ENCODE measurements at places on chromosomes 12 and 14.

- DNase-seq, result no peak
These were observed 116.6 kb downstream of the BCL11B start for GRCh38 chr14:99155173-99156089.

GRCh38 chr14:101501341-101501740 is 60.0 kb upstream of the DIO3 start:
- no peak for DNase-seq

DNA sequence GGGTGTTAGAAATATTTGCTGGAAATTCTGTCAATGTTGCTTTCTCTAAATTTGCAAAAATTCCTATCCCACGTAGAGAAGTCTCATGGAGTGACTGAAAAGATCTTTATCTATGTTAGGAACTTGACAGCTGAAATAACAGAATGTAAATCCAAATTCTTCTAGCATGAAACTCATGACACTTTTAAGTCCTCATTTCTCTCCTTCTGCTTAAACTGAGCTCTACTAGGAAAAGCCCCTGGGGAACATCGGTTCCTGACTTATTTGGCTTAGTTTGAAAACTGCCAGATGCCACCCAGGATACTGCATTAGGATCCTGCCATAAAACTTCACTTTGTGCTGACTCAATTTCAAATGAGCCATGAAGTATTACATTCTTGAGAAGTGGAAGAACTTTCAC is 426.0 kb downstream of the GALC start:
- no peak for DNase-seq

DNA sequence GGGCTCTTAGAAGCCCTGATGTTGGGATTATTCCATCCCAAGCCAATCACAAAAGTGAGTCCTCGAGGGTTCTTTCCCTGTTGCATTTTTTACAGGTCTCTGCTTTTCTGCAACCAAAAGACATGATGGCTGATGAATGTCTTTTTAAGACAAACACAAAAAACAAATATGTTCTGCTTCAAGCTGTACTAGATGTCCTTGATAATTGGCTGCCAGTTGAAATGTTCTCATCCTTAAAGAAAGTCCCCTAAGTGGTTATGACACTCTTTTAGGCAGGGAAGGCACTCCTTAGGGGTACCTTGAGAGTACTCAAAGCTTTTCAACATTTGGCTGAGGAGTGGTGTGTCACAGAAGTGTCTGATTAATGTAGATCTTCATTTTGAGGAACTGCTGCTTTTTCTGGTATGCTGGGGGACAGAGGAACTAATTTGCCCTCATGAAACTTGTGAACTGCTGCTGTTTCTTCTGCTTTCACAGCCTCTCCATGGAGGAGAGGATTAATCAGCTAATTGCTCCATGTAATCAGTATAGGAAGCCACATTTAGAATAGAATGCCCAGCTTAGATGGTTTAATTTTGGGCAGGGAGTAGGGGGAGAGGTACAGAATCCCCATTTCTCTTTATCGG is 22.8 kb upstream of the IGF1 start:
- DNase-seq, result no peak

GRCh38 chr12:104596134-104596799 is 139.5 kb downstream of the CHST11 start:
- DNase-seq, result no peak

GRCh38 chr12:52582971-52583456 is 9.4 kb upstream of the KRT74 start:
- DNase-seq, result peak; percentile 51

Measured in effector memory CD8-positive, alpha-beta T cell (primary cell).